ENCODE measurements at places on chromosomes 16 and 17. TPM values are rescaled to one million over a fixed set of nuclear protein-coding genes. Genes with fewer than 3 reads are reported as not detected.

The SLC5A10 gene
- total RNA-seq = not detected

The ACSM5 gene
- total RNA-seq = under 0.01 TPM

DNA sequence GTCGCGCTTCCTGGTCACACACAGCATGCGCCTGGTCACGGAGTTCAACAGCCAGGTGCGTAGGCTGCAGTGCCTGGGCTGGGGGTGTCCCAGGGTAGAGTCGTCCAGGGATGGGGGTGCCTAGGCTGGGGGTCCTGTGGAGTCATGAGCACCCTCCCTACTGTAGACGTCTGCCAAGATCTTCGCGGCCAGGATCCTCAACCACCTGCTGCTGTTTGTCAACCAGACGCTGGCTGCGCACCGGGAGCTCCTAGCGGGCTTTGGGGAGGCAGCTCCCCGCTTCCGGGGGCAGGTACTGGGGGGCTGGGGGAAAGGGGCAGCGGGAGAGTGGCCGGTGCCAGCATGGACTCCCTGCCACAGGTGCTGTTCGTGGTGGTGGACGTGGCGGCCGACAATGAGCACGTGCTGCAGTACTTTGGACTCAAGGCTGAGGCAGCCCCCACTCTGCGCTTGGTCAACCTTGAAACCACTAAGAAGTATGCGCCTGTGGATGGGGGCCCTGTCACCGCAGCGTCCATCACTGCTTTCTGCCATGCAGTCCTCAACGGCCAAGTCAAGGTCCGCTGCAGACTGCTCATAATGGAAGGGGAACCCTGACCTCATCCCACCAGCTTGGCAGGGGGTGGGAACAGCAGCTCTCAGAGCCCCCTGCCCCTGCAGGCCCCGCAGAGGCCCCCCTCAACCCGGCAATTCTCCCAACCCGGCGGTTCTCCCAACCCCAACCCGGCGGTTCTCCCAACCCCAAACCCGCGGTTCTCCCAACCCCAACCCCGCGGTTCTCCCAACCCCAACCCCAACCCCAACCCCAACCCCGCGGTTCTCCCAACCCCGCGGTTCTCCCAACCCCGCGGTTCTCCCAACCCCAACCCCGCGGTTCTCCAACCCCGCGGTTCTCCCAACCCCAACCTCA, 2.4 kb downstream of the PDIA2 start:
- no peak for DNase-seq

DNA sequence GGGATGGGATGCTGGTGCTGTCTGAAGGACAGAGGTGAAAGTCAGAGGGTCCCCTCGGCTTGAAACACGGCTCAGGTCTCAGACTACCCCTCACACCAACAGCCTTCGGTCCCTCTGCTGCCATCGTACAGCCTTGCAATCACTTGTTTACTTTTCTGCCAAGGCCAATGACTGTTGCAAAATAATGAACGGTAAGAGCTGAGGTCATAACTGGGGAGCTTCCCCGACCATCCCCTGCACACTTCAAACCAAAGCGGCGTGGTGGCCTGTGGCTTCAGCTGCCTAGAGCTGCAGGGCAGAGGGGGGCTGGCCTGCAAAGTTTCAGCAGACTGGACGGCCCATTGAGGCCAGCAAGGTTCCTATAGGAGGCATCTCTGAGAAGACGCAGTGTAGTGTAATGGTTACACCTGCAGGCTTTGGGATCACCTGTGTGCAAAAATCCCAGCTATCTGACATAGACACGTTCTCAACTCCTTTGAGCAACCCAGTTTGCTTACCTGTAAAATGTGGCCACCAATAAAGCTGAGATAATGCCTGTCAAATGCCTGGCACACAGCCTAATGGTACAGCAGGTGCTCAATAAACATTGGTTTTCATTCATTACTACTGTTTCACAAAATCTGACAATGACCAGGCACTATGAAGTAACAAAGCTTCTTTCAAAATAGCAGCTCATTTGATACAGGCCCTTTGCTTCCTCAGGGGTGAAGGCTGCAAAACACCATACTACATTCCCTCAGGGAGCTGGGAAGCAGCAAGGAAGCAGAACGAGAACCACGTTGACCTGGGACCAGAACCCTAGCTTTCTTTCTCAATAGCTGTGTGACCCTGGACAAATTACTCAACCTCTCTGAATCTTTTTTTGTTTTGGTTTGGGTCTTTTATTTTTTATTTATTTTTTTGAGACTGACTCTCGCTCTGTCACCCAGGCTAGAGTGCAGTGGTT, 5.0 kb downstream of the PAM16 start:
- DNase-seq = peak; percentile 28

- DNase-seq = peak; percentile 28
Measured at GRCh38 chr17:12927541-12928425, 90.0 kb downstream of the ELAC2 start.
